T47D (cell line): ENCODE measurements at places on chromosomes 7 and 10.

DNA sequence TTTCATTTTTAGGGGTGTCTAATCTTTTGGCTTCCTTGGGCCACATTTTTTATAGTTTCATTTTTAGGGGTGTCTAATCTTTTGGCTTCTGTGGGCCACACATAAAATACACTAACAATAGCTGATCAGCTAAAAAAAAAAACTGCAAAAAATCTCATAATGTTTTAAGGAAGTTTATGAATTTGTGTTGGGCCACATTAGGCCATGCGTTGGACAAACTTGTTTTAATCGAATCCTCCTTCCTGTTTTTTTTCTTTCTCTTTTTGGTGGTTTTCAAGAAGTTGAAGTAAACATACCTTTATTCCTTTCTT lies 37.4 kb downstream of the ZNRF2 start:
- no peak for DNase-seq

- DNase-seq: no peak
These were observed 83.5 kb downstream of the SGMS1 start for GRCh38 chr10:50540069-50540825.

GRCh38 chr10:35896001-35896400 lies 253.9 kb upstream of the FZD8 start:
- no peak for DNase-seq

DNA sequence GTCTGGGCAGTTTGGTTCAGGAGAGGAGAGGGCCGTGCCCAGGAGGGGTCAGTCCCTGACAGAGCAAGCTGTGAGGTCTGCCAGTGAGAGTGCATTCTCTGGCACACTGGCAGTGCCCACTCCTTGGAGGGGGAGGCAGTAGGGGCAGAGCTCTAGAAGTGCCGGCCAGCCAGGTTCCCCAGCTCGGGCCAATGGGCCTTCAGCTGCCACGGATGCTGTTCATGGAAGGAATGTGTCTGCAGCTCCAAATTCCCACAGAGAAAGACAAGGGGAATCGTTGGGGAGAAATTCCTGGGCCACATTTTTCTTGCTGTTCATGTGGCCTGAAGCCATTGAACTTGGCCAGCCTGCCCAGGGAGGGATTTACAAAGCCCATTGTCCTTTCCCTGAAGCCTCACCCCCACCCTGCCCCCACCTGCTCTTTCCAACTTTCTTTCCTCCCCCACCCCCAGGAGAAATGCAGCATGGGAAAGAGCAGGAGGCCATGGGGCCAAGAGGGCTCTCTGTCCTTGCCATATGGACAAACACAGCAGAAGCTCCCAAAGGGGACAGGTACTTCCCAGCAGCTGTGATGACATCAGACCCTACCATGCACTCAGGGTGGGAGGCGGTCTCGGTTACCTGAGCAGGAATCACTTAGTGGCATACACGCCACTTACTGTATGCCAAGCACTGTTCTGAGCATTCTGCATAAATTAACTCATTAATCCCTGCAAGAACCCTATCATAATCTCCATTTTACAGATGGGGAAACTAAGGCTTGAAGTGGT lies 70.7 kb downstream of the ARHGAP22 start:
- peak; percentile 73 for DNase-seq

- DNase-seq: peak; percentile 35
These were observed 181.3 kb downstream of the TAX1BP1 start for GRCh38 chr7:27921081-27921836.

GRCh38 chr10:72310636-72311035 lies 36.9 kb downstream of the DDIT4 start:
- DNase-seq: peak; percentile 52

GRCh38 chr7:43509906-43510305 lies 73.0 kb upstream of the STK17A start:
- DNase-seq: no peak

- no peak for DNase-seq
These were observed 13.3 kb upstream of the FGFR2 start for GRCh38 chr10:121611393-121612159.

DNA sequence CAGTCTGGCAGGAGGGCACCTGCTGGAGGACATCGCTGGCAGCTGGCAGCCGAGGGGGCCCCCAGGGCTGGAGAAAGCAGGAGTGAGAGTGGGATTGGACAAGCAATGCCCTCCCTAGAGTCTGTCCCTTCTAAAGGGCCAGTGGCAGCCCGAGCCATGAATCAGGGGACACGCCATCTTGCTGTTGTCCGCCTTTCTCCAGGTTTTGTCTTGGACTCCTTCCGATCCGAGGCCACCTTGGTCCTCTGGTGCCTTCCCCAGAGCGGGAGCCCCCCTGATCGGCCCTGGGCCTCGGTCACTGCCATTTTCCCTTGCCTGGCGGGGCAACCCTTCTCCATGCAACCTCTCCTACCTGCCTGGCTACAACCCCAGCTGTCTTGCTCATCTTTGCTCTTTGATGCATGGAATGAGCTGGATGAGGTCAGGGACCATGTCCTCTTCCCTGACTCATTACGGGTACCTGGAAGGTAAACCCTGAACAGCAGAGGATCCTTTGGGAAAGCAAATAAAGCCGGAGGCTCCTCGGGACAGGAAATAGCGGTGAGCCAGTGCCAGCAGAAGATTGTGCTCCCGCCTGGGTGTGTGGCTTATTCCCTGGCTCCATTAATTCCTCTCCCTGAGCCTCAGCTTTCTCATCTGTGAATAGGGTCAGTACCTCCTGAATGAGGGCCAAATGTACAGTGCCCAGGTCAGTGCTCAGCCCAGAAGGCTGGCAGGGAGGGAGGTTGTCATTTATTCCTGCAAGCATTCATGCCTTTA lies 112.0 kb downstream of the GRK5 start:
- DNase-seq: peak; percentile 12

DNA sequence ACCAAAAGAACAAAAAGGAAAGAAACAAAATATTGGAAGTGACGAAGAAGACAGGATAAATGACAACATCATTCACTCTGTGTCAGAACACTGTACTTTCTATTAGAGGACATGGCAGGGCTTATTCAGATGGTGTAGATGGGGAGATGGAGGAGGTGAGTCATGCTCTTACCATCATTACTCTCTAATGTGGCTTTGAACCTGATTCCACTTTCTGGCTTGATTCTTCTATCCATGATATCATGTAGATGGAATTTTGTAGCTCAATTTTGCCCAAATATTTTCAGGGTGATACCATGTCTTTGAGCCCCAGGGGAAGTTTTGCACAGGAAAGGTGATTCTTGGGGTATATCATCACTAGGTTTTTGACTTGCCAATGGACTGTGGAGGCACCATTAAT lies 91.7 kb downstream of the CFAP58 start:
- DNase-seq: no peak

DNA sequence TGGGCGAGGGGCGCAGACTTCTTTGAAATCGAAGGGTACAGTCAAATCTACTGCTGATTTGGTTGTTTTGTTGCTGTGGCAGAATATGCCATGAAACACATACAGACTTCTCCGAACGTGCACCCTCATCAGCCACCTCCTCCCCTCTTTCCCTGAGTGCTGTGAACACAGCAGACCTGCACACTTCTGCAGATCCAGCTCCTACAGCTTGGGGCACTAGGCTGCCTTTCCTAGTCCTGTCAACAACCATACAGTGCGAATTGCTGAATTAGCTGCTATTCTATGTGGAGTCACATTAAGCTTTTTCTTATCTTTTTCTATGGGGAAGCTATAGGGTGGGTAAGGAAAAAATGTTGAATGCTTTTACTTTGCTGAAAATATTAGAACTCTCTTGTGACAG lies 57.5 kb downstream of the COL17A1 start:
- DNase-seq: peak; percentile 13

- DNase-seq: no peak
These were observed 84.7 kb downstream of the NKX6-2 start for GRCh38 chr10:132701099-132701845.

GRCh38 chr7:107975394-107976013 lies 27.5 kb downstream of the LAMB1 start:
- DNase-seq: no peak

DNA sequence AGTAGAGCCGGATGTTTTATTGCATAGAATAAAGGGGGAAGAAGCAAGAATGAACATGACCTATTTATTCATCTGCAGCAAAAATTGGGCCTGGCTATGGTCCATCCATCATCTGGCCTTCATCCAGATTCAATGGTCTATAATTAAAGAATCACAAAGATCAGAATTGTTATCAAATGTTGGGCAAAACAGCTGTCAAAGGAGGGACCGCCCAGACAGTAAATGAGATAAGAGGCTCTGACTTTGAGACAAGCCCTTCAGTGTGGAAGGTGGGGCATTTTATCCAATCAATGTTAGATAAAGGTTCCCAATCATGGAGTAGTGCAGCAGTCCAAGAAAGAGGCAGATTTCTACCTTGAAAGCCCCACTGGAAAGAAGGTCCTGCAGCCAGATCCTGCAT lies 153.5 kb downstream of the PARD3 start:
- no peak for DNase-seq

GRCh38 chr10:96988426-96988825 lies 156.3 kb downstream of the LCOR start:
- no peak for DNase-seq

GRCh38 chr10:51000164-51000563 lies 74.1 kb upstream of the PRKG1 start:
- no peak for DNase-seq

GRCh38 chr10:114684822-114685209 lies 26.7 kb upstream of the ABLIM1 start:
- peak; percentile 9 for DNase-seq

DNA sequence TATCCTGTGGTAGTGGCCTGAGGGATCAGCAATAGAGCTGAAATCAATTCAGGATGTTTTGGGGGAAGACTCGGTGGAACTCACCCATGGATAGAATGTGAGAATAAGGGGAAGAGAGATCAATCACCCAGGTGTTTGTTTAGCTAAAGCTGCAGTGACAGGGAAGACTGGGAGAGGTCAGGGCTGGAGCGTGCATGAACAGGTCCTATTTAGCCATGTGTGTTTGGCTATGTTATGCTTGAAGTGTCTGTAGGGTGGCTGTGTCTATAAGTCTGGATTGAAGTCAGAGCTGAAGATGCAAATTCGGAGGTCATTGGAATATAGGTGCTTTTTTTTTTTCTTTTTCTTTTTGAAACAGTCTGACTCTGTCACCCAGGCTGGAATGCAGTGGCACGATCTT lies 4.6 kb downstream of the ATP6V1F start:
- DNase-seq: no peak

DNA sequence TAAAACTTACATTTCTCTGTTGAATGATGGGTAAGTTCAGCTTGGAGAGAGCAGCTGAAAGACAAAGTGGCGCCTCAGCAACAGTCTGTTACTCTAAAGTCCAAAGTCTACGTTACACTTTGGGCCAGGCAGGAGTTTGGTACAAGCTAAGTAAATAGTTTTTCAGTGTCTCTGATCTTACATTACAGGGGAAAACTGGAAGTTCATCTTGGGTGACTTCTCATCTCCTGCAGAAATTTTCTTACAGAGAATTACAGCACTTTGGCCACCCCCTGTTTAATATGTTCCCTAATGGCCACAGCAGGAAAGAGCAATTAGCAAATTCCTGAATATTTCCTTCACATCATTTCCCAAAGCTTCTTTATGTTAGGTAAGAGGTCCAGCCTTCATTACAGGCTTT lies 67.1 kb downstream of the ABCC2 start:
- DNase-seq: no peak

DNA sequence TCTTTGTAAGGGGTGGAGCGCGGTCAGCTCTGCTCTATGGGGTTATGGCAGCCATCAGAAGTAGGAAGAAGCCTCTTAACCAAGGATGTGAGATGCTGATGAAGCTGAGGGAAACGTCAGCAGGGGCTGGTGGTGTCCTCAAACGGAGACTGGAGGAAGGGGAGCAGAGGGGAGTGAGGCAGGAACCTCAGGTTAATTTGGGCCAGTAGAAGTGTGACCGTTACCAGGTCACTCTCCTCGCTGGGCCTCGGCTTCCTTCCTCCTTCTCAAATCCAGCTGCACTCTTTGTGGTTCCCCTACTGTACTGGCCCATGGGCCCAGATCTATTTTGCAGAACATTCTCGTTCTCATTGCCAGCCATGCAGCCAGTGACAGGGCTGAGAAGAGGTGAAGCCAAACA lies 169.5 kb downstream of the TMEM178B start:
- no peak for DNase-seq

GRCh38 chr7:11573128-11573750 lies 258.8 kb downstream of the THSD7A start:
- DNase-seq: no peak

GRCh38 chr7:54985426-54986330 lies 33.1 kb upstream of the EGFR start:
- no peak for DNase-seq

DNA sequence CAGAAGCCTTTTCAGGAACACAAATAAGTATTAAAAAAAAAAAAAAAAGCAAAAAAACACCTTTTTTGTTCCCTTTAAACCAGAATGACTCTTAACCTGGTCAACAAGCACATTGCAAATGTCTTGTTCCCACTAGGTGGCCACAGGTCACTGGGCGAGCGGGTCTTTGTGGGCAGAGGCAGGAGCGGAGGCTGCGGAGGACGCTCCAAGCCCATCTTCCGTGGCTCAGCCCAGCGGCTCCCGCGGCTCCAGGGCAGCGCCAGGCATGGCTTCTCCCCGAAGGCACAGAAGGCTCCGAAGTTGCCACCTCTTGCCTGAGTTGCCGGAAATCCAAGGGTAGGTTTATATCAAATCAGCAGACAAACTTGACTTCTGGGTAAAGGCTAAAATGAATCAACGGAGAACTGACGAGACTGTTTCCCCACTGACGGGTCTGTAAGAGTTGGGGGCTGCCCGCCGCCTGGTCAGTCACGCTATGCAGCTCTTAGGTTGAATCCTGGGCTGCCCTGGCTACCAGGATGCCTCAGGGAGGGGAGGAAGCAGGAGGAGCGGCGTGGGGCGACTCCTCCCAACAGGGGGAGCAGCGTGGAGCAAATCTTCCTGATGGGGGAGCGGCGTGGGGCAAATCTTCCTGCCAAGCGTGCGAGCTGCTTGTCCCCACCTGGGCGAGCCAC lies 144.5 kb downstream of the PTPRN2 start:
- DNase-seq: peak; percentile 10

GRCh38 chr7:133139350-133139749 lies 57.5 kb upstream of the CHCHD3 start:
- peak; percentile 78 for DNase-seq

DNA sequence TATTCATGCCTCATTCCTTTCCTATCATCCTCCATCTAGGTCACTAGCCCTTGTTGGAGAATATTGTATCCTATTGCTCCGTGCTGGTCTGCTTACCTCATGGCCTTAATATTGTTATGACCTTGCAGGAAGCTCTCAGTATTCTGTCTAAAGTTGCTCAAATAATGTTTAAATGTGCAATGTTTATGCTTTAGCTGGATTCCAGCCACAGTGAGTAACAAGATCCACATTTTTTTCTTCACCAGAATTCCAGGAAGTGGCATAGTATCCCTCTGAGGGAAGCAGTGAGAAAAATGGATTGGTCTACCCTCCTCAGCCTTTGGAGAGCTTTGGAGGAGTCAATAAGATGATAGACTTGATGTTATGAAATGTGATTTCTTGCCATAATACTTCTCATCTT lies 402.6 kb downstream of the NRG3 start:
- DNase-seq: no peak

DNA sequence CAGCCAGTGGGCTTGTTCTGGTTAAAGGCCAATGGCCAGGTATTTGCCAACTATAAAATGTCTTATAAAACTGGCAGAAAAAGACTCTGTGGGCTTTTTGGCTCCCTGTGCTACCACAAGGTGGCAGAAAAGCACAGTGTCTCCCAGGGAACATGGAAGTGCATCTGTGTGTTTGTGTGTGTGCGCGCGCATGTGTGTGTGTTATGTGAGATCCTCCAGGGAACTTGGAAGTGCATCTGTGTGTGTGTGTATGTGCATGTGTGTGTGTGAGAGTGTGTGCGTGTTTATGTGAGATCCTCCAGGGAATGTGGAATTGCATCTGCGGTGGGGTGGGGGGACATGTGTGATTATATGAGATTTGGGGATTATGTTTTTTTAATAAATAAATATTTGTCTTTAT lies 30.2 kb upstream of the ABI1 start:
- DNase-seq: no peak
